ENCODE measurements at places on chromosomes 1 and 21.

GRCh38 chr1:114756009-114756892 is 1.5 kb downstream of the CSDE1 start:
- no peak for DNase-seq

- DNase-seq: no peak
These were observed 4.4 kb downstream of the TGFB2 start for GRCh38 chr1:218349348-218350034.

GRCh38 chr1:107572674-107573211 is 392.2 kb downstream of the VAV3 start:
- no peak for DNase-seq

DNA sequence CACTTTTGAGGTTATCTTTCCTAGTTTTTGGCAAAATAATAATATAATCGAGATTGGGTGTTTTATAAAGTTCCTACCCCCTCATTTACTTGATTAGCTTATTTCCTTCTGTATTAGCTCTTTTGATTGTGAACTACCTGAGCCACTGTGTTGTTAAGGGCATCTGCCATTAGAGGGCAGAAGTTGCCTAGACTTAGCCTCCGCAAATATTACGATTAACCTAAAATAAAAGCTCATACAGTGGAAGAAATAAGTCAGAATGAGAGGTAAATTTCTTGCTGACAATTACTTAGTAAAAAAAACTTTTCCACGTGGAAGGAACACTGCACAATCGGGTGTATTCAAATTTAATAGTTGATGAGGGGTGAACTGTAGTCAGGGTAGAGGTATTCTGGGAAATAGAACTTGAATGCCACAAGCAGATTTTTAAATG is 2.3 kb downstream of the H3-3A start:
- no peak for DNase-seq

GRCh38 chr1:3444736-3445135 is 9.7 kb upstream of the ARHGEF16 start:
- no peak for DNase-seq

DNA sequence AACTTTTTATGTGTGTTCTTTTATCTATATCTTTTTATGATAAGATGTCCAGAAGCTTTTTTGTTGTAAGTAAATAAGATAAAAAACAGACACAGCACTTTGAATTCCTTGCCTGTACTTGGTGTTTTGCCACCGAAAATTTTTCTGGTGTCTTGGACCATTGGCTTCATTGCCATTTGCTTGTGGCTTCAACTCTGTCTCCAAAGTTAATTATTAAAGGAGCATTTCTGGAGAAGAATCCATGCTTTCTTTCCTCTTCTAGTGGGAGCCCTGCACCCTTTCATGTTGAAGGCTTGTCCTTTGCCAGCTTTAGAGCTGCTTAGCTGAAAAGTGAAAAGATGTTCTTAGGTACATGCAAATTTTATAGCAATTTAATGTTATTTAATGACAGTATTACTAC is 112.2 kb downstream of the DYRK1A start:
- DNase-seq: no peak

Measured in dorsolateral prefrontal cortex (tissue), 122 donors.